ENCODE measurements at places on chromosomes 1 and 21.
A peak's percentile ranks its signal among the peaks of the same experiment; 100 is the strongest.

DNA sequence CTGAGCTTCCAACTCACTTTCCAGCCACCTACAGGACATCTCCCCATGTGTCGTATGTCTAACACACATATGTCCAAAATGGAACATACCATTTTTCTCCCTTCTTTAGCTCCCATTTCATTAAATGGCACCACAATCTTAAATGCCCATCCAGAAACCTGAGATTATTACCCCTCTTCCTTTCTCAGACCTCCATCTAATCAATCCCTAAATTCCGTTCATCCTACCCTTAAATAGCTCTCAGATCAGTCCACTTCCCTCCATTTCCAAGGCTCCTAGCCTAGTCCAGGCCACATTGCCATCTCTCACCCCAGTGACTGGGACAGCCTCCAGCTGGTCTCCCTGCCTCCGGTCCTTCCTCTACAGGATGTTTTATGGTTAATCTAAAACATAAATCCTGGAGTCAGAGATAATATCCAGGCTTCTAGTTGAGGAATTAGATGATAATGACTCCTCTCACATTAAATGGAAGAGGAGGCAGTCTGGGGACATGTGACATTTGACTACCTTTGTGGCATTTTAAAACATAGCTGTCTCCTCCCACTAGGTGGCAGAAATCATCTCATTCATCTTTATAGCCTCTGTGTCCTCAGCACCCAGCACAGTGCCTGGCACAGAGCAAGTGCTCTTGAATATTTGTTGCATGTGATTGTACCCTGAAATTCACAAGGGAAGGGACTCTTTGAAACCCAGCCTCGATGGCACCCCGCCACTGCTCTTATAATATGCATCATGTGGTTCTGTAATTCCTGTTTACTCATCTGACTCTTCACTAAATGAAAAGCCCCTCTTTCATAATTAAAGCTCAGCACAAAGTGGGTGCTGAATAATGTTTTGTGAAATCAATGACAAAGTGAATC lies 102.3 kb downstream of the TMEM53 start:
- DNase-seq = peak; percentile 23

GRCh38 chr1:230230273-230230672 lies 163.2 kb downstream of the GALNT2 start:
- no peak for DNase-seq

- DNase-seq = peak; percentile 73
Observed at GRCh38 chr1:59856725-59857338, 42.1 kb downstream of the HOOK1 start.

DNA sequence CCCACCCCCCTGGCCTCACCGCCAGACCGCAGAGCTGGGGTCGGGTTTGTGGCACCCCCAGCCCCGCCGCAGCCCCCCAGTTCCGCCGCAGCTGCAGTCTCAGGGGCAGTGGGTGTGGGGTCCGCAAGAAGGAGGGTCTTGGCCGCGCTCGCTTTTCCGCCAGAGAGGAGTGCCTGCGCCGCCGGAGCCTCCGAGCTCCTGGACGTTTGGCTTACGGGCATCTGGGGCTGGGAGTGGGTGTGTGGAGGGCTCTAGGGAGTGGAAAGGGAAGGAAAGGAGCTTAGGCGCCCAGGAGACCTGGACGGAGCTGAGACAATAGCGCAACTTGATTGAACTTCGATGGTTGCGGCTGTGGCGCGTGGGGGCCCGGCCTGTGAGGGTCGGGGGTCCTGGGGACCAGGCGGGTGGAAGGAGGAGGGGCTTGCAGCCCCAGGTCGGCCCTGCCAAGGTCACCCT lies 88.8 kb upstream of the IPO9 start:
- DNase-seq = no peak

- no peak for DNase-seq
Observed at GRCh38 chr1:162421258-162422164, 9.6 kb upstream of the SH2D1B start.

DNA sequence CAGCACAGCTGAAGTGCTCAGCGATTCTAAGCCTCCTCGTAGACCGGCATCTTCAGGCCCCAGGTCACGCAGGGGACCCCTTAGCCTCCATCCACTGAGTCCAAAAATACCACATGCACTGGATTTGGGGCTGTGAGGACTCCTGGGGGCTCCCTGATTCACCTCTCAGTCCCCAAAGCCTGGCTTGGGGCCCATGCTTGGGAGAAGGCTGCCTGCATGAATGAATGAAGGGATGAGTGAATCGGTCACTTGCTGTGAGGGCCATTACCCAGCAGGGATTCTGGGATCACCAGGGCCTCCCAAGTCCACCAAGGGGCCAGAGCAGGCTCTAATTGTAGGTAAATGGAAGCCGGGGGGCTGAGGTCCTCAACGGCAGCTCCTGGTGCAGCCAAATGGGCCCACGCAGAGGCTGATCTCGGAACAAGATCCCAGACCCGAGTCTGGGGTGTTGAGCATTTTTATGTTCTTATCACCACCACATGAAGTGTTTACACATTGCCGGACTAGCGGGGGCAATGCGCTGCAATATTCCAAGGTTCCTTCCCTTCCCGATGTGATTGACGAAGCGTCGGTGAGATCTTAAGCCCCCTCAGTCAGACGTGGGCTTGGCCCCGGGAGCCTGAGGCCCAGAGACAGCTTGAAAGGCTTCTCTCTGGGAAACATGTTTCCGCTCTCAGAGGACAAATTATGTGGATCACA lies 13.6 kb upstream of the ARHGEF16 start:
- DNase-seq = no peak

- DNase-seq = no peak
Observed at GRCh38 chr1:241717975-241718374, 65.9 kb downstream of the WDR64 start.

GRCh38 chr1:62362926-62363325 lies 43.7 kb upstream of the KANK4 start:
- no peak for DNase-seq

- no peak for DNase-seq
Observed at GRCh38 chr1:35592991-35593769, 20.1 kb downstream of the TFAP2E start.

DNA sequence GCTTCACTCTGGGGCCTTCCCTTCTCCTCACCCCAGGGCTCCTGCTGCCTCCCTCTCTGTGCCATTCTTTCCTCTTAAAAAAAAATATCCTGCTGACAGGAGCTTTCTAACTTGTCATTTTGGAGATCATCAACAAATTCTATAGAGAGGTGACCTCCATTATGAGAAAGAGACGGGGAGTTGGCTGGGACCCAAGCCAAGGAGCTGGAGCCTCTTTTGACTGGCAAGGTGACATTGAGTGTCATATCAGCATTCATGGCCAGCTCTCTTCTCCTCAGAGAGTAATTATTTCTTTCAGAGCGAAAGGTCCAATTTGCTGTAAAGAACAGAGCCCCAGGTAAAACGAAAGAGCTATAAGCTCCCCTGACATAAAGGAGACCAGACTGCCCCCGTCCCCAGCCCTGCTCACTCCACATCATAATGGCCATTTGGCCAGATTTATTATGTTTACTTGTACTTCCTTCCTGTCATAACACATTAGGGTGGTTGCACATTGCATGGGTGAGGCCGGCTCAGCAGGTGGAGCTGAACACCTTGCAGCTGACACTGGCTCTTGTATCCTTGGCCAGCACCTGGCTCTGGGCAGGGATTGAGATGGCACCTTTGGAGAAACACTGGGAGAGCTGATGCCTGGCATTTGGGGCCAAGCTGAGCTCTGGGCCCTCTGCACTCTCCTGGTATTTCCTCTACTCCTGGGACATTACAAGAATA lies 404.0 kb upstream of the VAMP3 start:
- no peak for DNase-seq

DNA sequence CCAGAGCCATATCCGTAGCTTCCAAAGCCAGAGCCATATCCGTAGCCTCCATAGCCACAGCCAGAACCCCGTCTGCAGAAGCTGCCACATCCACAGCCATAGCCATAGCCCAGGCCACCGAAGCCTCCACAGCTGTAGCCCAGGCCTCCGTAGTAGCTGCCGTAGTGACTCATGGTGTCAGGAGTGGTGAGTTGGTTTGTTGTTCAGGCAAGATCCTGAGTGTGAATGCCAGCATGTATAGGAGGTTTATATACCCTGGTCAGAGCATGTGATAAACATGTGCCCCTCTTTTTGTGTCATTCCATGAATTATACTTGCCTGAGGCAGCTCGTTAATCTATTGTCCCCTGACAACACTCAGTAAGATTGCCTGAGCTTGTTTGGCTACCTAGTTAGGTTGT lies at the start of gene KRTAP19-1:
Gene KRTAP19-1, minus strand, starts transcription at position 223 of the 400 bp plus-strand sequence. Its CDS starts 50 bp downstream, at position 173.
- DNase-seq = no peak

GRCh38 chr21:34367320-34367935 lies 3.6 kb downstream of the KCNE2 start:
- no peak for DNase-seq

- no peak for DNase-seq
Observed at GRCh38 chr1:236421850-236422516, 27.9 kb downstream of the EDARADD start.

DNA sequence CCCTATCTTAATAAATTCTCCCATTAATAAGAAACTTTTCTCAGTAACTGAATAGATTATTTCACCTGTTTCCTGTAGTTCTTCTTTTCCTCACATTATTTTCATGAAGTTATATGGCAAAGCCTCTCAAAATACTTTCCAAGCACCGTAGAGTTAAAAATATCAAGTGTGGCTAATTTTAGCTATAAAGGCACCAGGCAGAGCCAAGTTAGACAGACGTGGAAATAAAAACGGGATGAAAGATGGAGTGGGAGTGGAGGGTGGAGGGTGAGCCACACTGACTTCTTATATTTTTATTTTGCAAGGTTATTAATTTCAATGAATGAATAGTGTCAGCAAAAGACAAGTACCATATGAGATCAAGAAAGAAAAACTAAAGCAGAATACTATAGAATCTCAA lies 71.7 kb downstream of the ENAH start:
- DNase-seq = no peak

GRCh38 chr1:7749126-7749525 lies 22.0 kb upstream of the VAMP3 start:
- no peak for DNase-seq

DNA sequence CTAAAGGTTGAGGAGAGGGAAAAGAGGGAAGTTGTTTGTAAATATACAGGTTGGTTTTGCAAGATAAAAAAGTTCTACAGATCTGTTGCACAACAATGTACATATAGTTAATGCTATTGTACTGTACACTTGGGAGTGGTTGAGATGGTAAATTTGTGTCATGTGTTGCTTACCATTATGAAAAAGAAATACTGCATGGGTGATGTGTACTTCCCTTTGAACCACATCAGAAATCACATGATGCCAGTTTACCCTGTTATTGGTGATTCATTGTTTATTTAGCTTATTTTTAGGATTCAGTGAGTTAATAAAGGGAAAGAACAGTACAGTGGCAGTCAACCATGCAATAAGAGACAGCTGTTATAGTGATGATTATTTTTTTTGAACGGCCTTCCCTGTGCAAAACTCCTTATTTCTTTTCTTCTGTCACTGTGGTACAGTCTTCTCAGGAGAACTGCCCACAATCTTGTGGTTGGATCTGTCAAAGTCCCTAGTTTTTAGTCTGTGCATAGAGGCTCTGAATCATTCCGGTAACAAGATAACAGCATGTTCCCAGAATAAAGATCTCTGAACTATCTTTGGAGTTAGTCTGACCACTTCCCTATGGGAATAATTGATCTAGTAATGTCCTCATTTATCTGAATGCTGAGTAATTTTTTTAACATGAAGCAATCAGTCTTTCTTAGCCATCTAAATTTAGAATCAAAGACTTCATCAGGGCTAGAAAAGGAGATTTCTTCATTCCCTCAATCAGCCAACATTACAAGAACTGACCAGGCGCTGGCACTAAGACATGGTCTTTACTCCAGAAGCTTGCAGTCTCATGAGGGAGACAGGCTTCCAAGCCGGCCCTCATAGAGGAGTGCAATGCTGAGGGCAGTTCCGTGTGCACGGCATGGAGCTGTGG lies 84.2 kb downstream of the SH3GLB1 start:
- DNase-seq = no peak

DNA sequence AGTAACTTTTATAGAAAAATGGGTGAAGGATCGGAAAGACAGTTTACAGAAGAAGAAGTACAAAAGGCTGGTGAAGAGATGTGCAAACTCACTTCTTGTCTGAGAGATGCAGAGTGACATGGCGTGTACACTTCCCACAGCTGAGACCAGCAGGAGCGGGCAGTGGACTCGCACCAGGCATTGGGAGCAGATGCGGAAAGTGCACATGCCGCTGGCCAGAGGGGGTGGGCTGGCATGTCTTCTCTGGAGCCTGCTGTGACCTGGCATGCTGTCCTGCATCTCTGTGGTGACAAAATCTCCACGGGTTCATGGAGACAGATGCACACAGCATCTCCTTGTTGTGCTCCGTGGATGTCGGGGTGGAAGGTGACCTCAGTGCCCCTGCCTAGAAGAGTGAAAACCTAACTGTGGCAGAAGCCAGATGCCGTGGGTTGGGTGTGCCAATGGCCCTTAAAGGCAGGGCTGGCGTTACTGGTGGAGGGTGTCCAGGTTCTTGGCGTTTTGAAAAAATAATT lies 128.6 kb upstream of the COL6A1 start:
- no peak for DNase-seq

DNA sequence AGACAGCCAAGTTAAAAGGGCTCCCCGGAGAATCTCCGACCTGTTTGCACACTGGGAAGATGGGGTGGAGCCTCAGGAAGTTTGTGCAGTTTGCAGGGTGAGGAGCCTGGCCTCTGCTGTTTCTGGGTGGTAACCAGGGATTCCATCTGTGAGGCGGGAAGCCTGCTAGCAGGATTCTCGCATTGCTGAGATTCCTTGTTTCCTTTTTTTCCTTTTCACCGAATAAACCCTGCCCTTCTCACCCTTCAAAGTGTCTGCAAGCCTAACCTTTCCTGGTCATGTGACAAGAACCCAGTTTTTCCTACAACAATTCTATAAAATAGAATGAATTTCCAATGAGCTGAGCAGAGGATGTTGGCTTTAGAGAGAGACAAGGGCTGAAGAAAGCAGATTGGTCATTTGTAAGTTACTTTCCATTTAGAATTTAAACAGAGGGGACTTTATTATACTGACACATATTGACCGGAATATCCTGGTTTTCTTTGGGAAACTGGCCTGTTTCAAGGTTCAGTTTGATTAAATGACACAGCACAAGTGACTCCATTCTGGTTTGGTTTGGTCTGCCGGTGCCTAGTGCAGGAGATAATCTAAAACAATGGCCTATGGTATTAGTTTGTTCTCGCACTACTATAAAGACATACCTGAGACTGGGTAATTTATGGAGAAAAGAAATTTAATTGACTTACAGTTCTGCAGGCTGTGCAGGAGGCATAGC lies 48.7 kb upstream of the DNAH14 start:
- DNase-seq = no peak

GRCh38 chr21:27565364-27565763 lies 598.5 kb upstream of the ADAMTS5 start:
- no peak for DNase-seq

DNA sequence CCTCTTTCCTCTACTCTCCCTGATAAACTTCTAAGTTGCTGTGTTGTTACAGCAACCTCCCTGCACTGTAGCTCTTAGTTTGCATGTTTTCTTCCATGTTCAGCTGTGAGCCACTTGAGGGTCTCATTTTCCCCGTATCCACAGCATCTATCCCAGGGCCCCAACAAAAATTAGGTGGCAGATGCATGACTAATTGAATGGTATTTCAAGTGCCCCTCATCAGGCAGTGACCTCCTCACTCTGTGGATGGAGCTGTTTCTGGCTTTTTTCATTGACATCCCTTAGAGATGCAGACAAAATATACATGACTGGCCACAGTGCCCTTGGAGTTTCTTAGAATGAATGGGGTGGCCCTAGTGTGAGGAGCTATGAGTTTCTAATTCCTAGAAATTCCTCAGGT lies 3.4 kb downstream of the CASQ2 start:
- DNase-seq = no peak
